Upper lobe of right lung (tissue), 1 donor: ENCODE measurements at places on chromosomes 4 and X.

DNA sequence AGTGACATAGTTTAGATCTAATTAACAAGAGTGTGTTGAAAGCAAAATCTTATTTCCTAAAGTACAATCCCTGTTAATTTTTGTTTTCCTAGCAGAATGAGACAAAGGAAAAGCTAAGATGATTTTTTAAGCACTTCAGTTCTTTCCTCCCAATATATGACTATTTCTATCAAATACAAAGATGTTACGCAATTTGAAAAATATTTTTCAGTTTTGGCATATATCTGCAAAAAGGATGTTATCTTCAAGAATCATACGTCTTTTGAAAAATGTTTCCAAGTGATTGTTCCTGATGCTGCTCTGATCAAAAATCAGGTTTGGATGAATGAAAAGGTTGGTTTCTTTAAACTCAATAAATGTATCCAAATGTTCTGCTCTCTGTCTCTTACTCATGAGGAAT, 486.7 kb upstream of the CPEB2 start:
- no peak for DNase-seq

DNA sequence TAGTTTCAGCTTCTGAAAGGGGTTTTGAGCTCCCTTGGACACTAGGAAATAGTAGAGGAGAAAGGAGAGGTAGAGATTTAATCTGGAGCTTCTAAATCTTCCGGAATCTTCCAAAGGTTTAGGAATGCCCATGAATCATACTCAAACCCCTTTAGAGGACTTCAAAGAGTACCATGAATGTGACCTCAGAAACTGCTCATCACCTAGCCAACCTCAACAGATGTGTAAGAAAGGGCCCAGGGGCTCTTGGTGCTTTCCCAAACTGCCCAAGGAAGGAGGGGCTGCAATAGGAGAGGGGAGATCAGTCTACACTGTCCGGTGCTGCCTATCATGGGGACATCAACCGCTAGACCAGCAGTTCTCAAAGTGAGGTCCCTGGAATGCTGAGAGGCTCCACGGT, 109.1 kb downstream of the RBM47 start:
- no peak for DNase-seq

DNA sequence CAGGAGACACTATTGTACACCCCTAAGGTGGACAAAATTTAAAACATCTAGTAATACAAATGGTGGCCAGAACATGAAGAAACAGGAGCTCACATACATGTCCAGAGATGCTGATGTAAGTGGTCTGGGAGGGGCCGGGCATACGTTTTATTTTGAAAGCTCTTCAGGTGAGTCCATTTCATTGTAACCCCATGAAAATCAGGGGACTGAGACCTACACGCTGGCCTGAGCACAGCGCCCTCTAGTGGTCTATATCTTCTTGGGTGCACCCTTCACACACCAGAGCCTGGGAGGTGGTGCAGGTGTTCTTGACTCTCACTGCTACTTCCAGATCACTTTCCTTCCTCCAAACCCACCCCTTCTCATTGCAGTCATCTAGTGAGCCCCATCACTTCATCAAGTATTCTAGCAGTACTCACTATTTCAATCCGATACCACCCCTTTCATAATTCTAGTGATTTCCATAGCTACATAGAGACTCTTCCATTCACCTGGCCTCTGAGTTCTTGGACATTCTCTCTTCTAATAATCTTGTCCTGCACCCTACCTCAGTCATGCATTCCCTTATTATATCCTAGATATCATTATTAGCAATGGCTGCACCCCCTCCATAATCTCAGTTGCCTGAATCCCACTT, 4.3 kb upstream of the TLR6 start:
- DNase-seq = no peak

DNA sequence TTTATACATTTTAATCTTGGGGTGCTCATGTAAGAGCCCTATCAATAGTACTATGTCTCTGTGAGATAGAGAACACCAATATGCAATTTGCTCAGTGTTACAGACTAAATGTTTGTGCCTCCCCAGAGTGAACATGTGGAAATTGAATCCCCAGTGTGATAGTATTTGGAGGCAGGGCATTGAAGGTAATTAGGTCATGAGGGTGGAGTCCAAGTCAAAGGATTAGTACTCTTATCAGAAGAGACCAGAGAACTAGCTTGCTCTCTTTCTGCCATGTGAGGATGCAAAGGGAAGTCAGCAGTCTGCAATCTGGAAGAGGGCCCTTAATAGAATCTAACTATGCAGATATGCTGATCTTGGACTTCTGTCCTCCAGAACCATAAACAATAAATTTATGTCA, 1317.0 kb downstream of the STIM2 start:
- no peak for DNase-seq

GRCh38 chrX:40298069-40298468, 200.3 kb upstream of the BCOR start:
- DNase-seq = no peak

DNA sequence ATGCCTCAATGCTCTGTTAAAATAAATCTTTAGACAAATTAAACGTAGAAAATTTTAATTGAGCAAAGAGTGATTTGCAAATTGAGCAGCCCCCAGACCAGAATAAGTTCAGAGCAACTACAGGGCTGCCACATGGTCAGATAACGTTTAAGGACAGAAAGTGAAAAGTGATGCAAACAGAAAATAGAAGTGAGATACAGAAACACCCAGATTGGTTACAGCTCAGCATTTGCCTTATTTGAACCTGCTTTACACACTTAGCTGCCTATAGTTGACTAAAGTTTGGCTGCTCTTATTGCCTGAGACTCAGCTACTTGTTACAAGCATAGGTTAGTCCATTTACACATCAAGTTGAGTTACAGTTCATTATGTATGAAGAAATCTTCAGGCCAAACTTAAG, 1800.8 kb upstream of the PCDH10 start:
- no peak for DNase-seq

GRCh38 chr4:153174821-153175567, 29.2 kb upstream of the TRIM2 start:
- DNase-seq = no peak

GRCh38 chr4:179750374-179750773, 2308.1 kb upstream of the AGA start:
- no peak for DNase-seq

- no peak for DNase-seq
Measured at GRCh38 chr4:10017037-10017893, 4.0 kb downstream of the SLC2A9 start.

DNA sequence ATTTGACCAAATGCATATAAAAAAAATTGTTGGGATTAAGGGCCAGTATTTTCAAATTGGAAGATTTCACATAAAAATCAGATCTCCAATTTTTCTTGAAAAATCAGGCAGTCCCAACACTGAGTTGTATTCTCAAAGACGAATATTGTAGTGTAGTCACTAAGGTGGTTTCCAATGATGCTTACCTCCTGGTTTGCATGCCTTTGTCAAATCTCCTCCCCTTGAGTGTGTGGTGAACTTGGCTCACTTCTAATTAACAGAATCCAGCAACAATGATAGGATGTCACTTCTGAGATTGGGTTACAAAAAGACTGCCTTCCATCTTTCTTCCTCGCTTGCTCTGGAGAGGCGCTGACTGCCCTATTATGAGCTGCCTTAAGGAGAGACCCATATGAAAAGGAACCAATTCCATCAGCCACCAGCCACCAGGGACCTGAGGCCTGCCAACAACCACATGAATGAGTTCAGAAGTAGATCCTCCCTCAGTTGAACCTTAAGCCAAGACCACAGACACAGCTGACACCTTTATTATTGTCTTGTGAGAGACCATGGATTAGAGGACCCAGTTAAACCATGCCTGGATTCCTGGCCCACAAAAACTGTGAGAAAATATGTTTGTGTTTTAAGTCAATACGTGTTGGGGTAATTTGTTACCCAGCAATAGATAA, 31.2 kb upstream of the TSPAN5 start:
- no peak for DNase-seq

- DNase-seq = no peak
Measured at GRCh38 chrX:72478351-72478750, 94.3 kb downstream of the HDAC8 start.

DNA sequence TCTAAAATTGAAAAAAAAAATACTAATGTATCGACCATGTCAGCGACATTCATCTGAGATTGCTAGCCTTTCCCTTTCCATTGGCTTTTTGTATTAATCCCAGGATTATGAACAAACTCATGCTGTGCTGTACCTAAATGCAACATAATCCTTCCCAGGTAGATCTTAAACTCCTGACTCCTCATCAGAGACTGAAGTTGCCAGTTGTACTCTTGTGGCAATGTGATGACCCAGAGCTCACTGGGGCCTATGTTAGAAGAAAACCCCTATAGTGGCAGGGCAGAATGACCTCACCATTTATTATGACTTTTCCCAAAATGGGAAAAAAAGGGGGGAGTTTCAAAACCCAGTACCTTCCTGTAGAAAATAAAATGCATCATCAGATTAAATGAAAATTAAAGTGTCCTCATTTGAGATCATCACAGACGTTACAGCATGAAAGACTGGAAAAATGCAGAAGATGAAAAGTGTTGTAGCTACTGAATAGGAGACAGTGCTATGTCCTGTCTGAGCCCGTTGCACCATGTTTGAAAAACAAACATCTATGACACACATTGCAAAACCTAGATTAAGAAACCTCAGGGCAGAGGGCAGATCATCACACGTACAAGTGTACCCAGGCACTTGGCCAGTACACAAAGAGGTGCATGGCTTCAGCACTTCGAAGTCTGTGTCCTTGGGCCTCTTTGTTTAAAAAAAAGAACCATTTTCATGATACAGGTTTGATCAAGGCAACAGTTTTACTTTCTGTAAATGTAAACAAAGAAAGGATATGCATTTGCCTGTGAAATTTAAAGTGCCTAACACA, 6.8 kb upstream of the ACSL4 start:
- DNase-seq = no peak

- DNase-seq = no peak
Measured at GRCh38 chrX:134653835-134654234, 4.4 kb downstream of the PLAC1 start.

DNA sequence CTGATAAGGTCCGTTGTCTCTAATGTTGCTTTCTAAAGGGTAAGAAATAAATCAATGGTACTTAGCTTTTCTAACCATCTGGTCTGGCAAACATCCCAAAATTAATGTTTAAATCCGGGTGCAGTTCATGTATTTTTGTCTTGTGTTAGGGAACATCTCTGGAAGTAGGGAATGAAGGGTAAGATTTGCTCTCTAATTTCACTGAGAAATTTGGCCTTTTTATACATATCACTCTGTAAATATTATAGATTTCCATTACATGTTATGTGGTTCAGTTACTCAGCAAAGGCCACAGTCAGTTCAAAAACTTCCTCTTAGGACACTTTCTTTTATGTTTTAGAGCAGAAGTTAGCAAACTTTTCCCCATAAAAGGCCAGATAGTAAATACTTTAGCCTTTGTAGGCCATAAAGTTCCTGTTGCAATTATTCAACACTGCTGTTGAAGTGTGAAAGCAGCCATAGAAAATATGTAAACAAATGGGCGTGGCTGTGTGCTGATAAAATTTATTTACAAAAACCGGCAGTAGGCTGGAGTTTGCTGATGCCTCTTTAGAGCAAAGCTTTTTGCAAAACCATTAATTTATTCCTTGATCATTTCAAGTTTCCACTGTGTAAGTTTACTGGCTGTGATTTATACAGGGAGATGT, 218.1 kb downstream of the ANTXR2 start:
- no peak for DNase-seq

GRCh38 chr4:84877051-84877833, 89.2 kb downstream of the WDFY3 start:
- no peak for DNase-seq

DNA sequence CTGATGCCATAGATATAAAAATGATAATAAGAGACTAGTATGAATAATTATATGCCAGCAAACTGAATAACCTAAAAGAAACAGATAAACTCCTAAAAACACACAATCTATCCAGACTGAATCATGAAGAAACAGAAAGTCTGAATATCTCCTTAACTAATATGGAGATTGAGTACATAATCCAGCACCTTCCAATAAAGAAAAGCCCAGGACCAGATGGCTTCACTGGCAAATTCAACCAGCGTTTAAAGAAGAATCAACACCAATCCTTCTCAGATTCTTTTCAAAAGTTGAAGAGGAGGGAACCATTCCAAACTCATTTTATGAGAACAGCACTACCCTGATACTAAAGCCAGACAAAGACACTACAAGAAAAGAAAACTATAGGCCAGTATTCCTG, 26.5 kb upstream of the RNF212 start:
- no peak for DNase-seq

GRCh38 chrX:132461886-132462285, 27.0 kb downstream of the MBNL3 start:
- no peak for DNase-seq

GRCh38 chr4:30429813-30430761, 290.1 kb upstream of the PCDH7 start:
- no peak for DNase-seq

GRCh38 chr4:187171706-187172339, 448.2 kb upstream of the FAT1 start:
- DNase-seq = no peak

DNA sequence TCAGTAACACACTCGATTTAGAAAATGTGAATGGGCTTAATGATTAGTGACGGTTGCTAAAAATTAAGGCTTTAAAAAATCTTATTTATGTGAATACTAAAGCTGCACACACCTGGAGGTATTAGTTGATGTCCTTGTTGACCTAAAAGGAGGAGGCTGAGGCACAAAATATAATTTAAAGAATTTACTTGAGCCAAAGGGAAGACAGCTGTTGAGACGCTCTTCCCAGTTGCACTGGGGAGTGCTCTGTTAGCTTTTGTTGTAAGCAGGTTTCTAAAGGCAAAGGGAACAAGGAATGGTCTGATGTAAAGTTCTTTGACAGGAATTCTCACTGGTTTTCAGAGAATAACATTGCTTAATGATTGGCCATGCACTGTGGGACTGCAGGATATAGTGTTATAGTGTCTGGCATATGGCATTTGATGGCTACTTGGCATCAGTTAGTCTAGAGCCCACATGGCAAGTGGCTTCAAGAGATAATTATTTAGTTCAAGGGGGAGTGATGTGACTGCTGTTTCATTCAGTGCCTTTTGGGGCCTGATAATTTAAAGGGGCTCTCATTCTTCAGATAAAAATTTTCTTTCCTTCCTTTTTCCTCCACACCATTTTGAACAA, 30.8 kb upstream of the PGM2 start:
- no peak for DNase-seq

DNA sequence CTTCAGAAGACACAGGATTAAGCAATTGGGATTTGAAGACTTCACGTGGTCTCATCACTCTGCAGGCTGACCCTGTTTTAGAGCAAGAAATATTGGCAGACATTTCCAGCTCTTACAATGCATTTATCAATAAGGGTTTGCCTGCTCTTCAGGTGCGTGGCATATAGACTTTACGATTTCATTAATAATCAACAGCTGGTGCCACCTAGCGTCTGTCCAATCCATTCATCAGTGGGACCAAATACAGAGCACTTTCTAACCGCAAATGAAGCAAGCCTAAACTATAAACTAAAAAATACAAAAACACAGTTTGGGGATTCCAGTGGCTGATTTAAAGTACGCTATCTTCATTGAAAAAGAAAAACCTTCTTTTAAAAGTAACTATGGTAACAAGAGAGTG, 125.4 kb upstream of the DMD start:
- DNase-seq = no peak

- peak; percentile 87 for DNase-seq
Measured at GRCh38 chr4:183398298-183399125, 45.9 kb upstream of the CDKN2AIP start.
